ENCODE measurements at places on chromosomes 16 and 17. TPM values are rescaled to one million over a fixed set of nuclear protein-coding genes. Genes with fewer than 3 reads are reported as not detected.
A peak's percentile ranks its signal among the peaks of the same experiment; 100 is the strongest.

The CLEC10A gene
- not detected for total RNA-seq

The GINS3 gene
- 46.4 TPM for total RNA-seq

The MAP3K3 gene
- 24.2 TPM for total RNA-seq

The VAT1L gene
- not detected for total RNA-seq

The KRT33A gene
- total RNA-seq: not detected

DNA sequence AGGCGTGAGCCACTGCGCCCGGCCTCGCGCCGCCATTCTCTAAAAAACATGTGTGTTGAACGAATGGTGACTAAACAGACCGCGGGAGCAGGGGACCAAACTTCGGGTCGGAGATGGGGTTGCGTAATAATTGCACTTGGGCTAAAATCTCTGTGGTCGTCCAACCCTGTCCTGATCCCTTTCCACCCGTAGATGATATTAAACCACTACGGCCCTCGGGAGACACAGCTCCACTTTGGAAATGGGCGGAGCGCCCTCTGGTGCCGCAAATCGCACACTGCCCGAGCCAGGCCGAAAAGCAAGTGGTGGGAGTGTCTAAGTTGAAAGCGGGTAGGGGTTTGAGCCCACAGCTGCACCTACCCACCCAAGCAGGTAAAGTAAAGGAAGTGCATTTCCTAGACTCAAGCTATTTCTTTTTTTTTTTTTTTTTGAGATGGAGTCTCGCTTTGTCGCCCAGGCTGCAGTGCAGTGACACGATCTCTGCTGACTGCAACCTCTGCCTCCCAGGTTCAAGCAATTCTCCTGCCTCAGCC lies 17.0 kb downstream of the CAVIN1 start:
- H3K27me3 ChIP-seq: no peaks in the 10 kb centered on the region
- H3K4me1 ChIP-seq: peaks cover 30% of the 10 kb centered on the region
- peaks cover 3% of the 10 kb centered on the region for H3K36me3 ChIP-seq
- peak; percentile 78 for DNase-seq
- H3K4me3 ChIP-seq: no peak overlapping the region

DNA sequence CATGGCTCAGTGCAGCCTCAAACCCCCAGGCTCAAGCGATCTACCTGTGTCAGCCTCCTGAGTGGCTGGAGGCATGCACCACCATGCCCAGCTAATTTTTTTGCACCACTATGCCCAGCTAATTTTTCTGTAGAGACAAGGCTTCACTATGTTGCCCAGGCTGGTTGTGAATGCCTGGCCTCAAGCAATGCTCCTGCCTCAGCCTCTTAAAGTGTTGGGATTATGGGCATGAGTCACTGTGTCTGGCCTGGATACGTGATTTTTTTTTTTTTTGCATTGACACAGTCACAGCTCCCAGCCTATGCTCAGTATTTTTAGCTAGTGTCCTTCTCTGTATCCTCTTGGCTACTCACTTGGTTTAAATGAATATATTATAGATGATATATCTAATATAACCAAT lies 377.0 kb upstream of the TNRC6C start:
- DNase-seq: no peak
- H3K27me3 ChIP-seq: peaks cover 3% of the 10 kb centered on the region
- H3K4me3 ChIP-seq: no peak overlapping the region
- no peak overlapping the region for H3K27ac ChIP-seq
- H3K36me3 ChIP-seq: no peaks in the 10 kb centered on the region

- H3K4me1 ChIP-seq: peaks cover 16% of the 10 kb centered on the region
- H3K4me3 ChIP-seq: no peak overlapping the region
- DNase-seq: no peak
- no peaks in the 10 kb centered on the region for H3K27me3 ChIP-seq
These were observed 3.4 kb downstream of the B9D1 start for GRCh38 chr17:19359151-19359550.

GRCh38 chr16:3112881-3113574 lies 642 bp downstream of the ZNF205 start:
- peak; percentile 44 for DNase-seq
- peak overlapping the region; percentile 96 for H3K27ac ChIP-seq
- H3K27me3 ChIP-seq: no peaks in the 10 kb centered on the region
- H3K4me1 ChIP-seq: peaks cover 16% of the 10 kb centered on the region

GRCh38 chr17:49832840-49833599 lies 14.8 kb downstream of the TAC4 start:
- no peak overlapping the region for H3K27ac ChIP-seq
- peaks cover 9% of the 10 kb centered on the region for H3K36me3 ChIP-seq
- no peak overlapping the region for H3K4me3 ChIP-seq
- no peaks in the 10 kb centered on the region for H3K4me1 ChIP-seq
- no peaks in the 10 kb centered on the region for H3K27me3 ChIP-seq
- no peak for DNase-seq
